ENCODE measurements at places on chromosomes 11 and 22. TPM values are rescaled to one million over a fixed set of nuclear protein-coding genes. Genes with fewer than 3 reads are reported as not detected.

ARHGAP32 gene
- total RNA-seq, result 7.5 TPM

PAMR1 gene
- 185 TPM for total RNA-seq

SNX32 gene
- total RNA-seq, result 0.38 TPM

ZP1 gene
- total RNA-seq, result 4.2 TPM

RTN4RL2 gene
- total RNA-seq, result not detected

PANX2 gene
- 0.19 TPM for total RNA-seq

PI4KA gene
- 33.4 TPM for total RNA-seq

IL18 gene
- under 0.01 TPM for total RNA-seq

ADAMTS8 gene
- total RNA-seq, result 0.28 TPM

CD3E gene
- total RNA-seq, result not detected

EHBP1L1 gene
- 106 TPM for total RNA-seq

CPT1B gene
- total RNA-seq, result 3.9 TPM

SOX10 gene
- not detected for total RNA-seq

RPS6KB2 gene
- total RNA-seq, result 29.6 TPM

FBXO7 gene
- total RNA-seq, result 40.3 TPM

SPDYC gene
- not detected for total RNA-seq

MAP6 gene
- 2.5 TPM for total RNA-seq

TUBA8 gene
- total RNA-seq, result 0.58 TPM

B3GAT1 gene
- under 0.01 TPM for total RNA-seq

CD3D gene
- not detected for total RNA-seq

CASP5 gene
- not detected for total RNA-seq

OR9G1 gene
- not detected for total RNA-seq

MFRP gene
- total RNA-seq, result not detected

MRGPRF gene
- total RNA-seq, result 10.1 TPM

TMPRSS13 gene
- not detected for total RNA-seq

NFAM1 gene
- total RNA-seq, result not detected

SLC22A9 gene
- not detected for total RNA-seq

SCARF2 gene
- 21.5 TPM for total RNA-seq

CHRDL2 gene
- under 0.01 TPM for total RNA-seq

HORMAD2 gene
- total RNA-seq, result under 0.01 TPM

ADORA2A gene
- 13.2 TPM for total RNA-seq

PKP3 gene
- total RNA-seq, result 2.1 TPM

SMTNL1 gene
- total RNA-seq, result not detected

CBX7 gene
- 3.3 TPM for total RNA-seq

KCNA4 gene
- under 0.01 TPM for total RNA-seq

MMP1 gene
- total RNA-seq, result 3,390 TPM

SELENOM gene
- 80.7 TPM for total RNA-seq

LUZP2 gene
- 0.19 TPM for total RNA-seq

MRGPRE gene
- total RNA-seq, result not detected

LGR4 gene
- total RNA-seq, result 27.6 TPM

UBQLNL gene
- total RNA-seq, result not detected

SART1 gene
- 63.6 TPM for total RNA-seq

LRP5 gene
- 49.3 TPM for total RNA-seq

DRICH1 gene
- not detected for total RNA-seq

CHCHD10 gene
- total RNA-seq, result 3.7 TPM

LDLRAD3 gene
- total RNA-seq, result 18.9 TPM

FIBIN gene
- total RNA-seq, result 2.3 TPM

PLAAT2 gene
- total RNA-seq, result not detected

TMEM179B gene
- total RNA-seq, result 34.9 TPM

IFTAP gene
- 42.8 TPM for total RNA-seq

OR4A16 gene
- total RNA-seq, result not detected

AGBL2 gene
- 0.58 TPM for total RNA-seq

CCDC73 gene
- not detected for total RNA-seq

OR2AT4 gene
- not detected for total RNA-seq

C11orf42 gene
- not detected for total RNA-seq

UNC93B1 gene
- 17.4 TPM for total RNA-seq

All from regular cardiac myocyte (primary cell).